Activated T-helper 1 cell treated with anti-CD3 and anti-CD28 coated beads, Interleukin-12 subunit alpha, Interleukin-12 subunit beta, Interleukin-2, Interleukin-4 antibody, amounts not matched to agents 30 ng/mL and 10 ng/mL and 1 ng/mL, durations not matched to agents 14 hours and 24 hours and 36 hours (primary cell): ENCODE measurements at places on chromosomes 1 and 21.

GRCh38 chr1:82160903-82161302 is 360.2 kb downstream of the ADGRL2 start:
- DNase-seq: no peak

GRCh38 chr1:20640183-20640597 is 6.9 kb downstream of the PINK1 start:
- DNase-seq: peak; percentile 45

DNA sequence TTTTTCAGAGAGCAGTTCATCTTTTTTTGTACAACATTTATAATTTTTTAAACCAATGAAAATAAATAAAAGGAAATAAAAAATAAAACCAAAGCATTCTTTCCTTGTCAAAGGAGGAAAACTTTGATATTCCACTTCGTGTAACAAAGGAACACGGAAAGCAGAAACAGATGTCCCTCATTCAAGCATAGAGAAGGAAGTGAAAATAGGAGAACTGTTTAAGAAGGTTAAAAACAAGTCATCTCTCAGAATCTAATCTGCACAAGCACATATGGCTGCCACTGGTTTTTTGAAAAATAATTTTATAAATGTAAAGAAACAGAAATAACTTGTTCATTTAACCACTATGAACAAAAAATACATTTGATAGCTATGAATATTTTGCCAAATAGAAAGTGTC is 35.9 kb upstream of the ZNF644 start:
- no peak for DNase-seq

- DNase-seq: no peak
Measured at GRCh38 chr1:171622152-171622462, at the start of gene MYOCOS. Gene MYOCOS, plus strand, starts transcription at chr1:171622243. Its CDS starts 1,641 bp downstream, at chr1:171623884.

DNA sequence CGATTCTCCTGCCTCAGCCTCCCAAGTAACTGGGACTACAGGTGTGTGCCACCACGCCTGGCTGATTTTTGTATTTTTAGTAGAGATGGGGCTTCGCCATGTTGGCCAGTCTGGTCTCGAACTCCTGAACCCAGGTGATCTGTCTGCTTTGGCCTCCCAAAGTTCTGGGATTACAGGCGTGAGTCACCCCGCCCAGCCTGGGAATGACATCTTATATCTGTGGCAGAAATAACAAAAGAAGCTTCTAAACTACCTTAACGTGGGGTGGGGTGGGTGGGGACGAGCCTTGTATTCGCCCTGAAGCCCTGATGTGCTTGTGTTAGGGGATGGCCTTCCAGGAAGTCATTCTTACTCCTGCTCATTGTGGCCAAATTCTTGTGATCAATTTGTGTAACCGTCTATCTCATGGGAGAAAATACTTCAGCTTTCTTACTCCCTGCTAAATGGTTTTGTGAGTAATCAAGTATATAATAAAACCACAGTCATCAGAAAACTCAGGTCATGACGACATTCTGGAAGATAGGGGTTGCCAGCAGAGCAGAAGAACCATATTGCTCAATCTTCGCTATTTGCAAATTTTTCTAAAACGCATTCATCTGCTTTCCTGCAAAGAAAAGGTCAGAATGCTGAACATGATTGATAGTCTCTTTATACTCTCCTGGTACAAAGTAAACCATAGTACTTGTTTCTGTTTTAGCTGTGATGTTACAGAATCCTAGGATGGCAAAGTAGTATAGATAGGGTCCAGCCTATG is 63.2 kb downstream of the DIRAS3 start:
- no peak for DNase-seq

DNA sequence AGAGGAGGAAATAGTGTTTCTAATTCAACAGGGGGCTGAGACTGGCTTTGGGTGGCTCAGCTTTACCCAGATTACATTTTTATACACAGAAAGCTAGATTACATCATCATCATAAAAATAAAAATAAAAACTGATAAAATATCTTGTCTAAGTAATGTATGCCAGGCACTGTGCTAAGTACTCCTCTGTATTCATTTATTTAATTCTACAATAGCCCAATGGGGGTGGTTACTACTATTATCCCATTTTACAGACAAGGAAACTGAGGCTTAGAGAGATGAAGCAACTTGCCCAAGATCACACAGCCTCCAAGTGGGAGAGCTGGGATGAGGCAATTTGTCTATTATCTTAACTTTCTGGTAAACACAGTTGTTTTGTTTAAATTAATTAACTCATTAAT is 62.3 kb upstream of the ECE1 start:
- DNase-seq: no peak

GRCh38 chr1:232377494-232377770 is 252.5 kb downstream of the SIPA1L2 start:
- no peak for DNase-seq

DNA sequence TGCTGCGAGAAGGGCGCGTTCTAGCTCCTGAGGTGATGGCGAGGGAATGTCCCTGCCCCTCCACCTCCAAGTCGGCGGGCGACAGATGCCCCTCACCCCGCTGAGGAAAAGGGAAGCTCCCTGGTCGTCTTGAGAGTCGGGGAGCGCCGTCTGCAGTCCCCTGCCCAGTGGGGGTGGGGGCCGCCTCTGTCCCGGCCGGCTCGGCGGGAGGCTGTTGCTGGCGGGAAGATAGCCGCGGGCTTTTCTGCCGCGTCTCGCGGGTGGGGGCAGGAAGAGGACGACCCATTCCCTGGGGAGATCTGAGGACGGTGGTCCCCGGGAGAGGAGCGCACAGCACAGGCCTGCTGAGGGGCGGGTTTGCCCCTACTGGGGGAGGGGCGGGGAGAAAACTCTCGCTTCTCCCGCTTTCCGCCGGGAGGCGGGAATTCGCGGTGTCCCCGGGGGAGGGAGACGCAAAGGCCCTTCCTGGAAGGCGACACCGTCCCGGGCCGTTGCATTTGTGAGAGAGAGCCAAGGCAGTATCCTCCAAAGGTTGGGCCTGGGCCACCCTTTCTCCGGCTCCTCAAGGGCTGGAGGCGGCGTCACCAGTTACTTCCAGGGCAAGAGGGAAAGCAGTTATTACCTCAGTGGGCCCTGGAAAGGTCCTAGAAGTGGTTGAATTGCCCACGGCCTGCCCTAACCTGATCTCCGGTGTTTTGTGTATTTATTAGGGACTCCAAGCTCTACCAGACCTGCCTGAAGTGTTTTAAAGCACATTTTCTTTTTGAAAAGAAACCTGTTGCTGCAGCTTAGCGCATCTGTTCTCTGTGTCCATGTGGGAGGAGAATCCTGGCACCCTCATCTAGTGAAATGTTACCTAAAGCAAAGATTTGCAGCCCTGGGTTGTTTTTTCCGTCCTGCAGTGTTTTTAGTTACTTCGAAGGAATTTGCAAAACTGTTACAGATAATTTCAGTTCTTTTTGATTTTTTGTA is 648 bp downstream of the S100PBP start:
- DNase-seq: peak; percentile 36

DNA sequence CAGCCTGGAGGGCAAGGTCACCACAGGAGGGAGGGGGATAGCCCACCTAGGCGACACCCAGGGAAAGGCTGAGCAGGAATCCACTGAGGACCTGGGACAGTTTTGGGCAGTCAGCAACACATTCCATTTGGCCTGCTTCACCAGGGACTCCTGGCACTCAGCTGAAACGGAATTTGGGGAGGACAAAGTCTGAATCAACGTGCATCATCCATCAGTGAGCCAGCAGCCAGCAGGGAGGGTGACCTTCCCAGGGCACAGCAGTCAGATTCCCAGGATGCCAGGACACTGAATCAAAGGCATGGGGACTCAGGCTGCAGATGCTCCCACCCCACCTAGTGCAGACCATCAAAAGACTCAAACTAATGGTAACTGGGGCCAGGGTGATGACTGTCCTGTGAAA is 4.6 kb downstream of the SH3BP5L start:
- no peak for DNase-seq

DNA sequence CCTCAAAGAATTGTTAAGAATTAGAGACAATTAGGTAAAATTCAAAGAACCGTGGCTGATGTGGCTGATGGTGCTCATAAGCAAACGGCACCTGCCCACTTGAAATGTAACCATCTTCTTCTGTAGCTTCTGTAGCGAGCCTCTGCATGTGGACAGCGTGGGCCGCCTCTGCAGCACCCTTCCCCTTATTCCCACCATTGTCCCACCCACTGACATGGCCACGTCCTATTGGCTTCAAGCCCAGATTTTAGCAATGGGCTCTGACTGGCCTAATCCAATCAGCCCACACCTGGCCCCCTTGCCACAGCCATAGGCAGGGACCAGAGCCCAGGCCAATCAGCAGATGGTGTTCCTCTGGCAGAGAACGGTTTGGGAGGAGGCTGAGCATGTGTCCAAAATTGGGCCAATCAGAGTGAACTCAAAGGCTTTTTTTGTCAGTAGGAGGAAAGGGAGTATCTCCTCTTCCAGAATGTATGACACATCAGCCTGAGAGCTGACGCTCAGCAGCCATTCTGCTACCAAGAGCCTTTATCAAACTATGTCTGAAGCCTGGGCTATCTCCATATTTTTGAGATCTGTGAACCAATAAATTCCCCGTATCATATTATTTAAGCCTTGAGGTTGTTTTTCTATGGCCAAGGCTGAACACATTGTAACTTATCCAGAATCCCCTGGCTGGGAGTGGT is 518.5 kb downstream of the SMYD3 start:
- DNase-seq: no peak

DNA sequence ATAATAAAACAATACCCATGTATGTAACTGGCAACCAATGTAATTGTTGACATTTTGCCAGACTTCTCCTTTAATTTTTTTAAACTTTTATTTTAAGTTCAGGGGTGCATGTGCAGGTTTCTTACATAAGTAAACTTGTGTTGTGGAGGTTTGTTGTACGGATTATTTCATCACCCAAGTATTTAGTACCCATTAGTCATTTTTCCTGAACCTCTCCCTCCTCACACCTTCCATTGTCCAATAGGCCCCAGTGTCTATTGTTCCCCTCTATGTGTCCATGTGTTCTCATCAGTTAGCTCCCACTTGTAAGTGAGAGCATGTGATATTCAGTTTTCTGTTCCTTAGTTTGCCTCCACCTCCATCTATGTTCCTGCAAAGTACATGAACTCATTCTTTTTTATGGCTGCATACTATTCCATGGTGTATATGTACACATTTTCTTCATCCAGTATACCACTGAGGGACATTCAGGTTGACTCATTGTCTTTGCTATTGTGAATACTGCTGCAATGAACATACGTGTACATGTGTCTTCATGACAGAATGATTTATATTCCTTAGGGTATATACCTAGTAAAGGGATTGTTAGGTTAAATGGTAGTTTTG is 6.7 kb downstream of the DEPDC1 start:
- no peak for DNase-seq

- no peak for DNase-seq
Measured at GRCh38 chr1:53946252-53947171, at the start of gene LRRC42. Gene LRRC42, plus strand, starts transcription at chr1:53946350. Its CDS starts 5,650 bp downstream, at chr1:53952000.

GRCh38 chr1:20947409-20947808 is 160.3 kb upstream of the HP1BP3 start:
- no peak for DNase-seq

DNA sequence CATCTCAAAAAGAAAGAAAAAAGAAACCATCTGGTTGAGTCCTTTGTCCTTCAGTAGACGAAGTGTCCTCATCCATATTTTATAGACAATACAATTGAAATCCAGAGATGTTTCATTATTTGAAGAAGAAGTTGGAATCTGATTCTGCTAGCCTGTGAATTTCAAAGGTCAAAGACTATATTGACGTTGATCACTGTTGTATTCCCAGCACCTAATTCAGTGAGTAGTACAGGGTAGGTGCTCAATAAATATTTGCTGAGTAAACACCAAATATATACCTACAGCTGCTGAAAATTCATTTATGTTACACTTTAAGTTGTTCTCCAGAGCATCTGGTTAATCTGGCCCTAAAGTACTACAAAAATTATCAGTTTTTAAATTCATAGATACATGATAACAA is 135.2 kb downstream of the CACNA1E start:
- DNase-seq: no peak

GRCh38 chr1:55127827-55128343 is 87.3 kb downstream of the USP24 start:
- DNase-seq: no peak

- DNase-seq: no peak
Measured at GRCh38 chr1:213414911-213415310, 363.9 kb downstream of the RPS6KC1 start.

GRCh38 chr21:41638201-41638790 is 128.6 kb downstream of the RIPK4 start:
- DNase-seq: no peak

DNA sequence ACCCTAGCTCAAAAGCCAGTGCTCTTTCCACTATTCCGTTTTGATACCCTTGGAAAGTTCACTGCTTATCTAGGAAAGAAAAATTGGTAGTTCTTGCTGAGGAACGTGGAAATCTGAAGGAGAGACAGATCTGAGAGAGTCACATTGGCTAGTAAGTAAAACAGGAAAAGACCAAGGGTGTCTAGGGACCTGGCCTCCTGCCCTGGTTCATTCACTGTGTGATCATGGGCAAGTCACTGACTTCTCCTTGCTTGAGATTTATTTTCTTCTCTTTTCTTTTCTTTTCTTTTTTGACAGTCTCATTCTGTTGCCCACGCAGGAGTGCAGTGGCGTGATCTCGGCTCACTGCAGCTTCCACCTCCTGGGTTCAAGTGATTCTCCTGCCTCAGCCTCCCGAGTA is 90.8 kb downstream of the NFIA start:
- no peak for DNase-seq

- no peak for DNase-seq
Measured at GRCh38 chr21:44984428-44984791, 44.6 kb downstream of the SLX9 start.

- DNase-seq: no peak
Measured at GRCh38 chr1:98839840-98840239, 164.8 kb downstream of the PLPPR5 start.
